Right hindlimb (tissue), 1 donor: ENCODE measurements at places on chromosomes 2 and 18.

DNA sequence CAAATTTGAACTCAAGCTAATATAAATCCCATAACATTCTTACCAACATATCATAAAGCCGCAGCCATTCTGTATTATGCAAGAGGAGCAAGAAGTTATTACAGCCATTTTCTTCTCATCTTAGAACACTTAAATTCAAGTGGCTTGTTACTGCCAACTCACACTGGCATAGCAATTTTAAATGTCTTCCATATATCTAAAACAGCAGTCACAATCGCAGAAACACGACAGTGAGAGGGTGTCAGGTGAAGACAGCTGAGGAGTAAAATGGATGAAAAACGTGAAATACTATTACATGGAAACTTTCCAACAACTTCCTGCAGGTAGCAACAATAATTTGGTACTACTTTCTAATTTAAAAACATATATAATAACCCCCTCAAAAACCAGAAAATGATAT lies 17.9 kb downstream of the PPP3R1 start:
- DNase-seq: no peak

DNA sequence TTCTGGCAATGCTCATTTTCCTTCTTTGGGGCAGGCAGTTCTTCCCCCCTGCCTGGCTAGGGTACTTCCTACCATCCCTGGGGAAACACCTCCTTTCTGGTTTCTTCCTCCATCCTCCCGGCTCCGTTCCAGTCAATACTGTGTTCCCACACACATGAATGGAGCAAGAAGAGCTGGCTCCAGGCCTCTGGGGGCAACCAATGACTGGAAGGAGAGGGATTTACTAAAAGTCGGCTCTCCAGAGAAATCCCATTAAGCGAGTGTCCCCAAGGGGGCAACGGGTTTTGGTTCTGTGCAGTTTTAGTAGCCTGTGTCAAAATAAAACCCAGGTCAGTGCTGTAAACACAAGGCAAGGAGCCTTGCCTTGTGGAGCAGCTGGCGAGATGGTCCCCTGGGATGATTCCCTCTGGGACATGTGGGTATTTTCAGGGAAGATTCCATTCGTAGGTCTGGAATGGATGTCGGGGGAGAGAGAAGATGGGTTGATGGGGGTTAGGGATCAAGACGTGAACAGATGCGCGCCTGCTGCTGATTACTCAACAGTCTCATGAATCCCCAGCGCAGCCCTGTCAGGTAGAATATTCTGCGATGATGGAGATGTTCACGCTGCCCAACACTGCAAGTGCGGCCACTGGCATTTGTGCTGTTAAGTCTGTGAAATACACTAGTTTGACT lies 32.0 kb downstream of the EMILIN2 start:
- no peak for DNase-seq

GRCh38 chr2:183348492-183348891 lies 224.2 kb downstream of the NUP35 start:
- no peak for DNase-seq

GRCh38 chr2:46428911-46429436 lies 50.4 kb upstream of the TMEM247 start:
- no peak for DNase-seq

GRCh38 chr18:1861473-1861872 lies 709.8 kb downstream of the METTL4 start:
- DNase-seq: no peak

DNA sequence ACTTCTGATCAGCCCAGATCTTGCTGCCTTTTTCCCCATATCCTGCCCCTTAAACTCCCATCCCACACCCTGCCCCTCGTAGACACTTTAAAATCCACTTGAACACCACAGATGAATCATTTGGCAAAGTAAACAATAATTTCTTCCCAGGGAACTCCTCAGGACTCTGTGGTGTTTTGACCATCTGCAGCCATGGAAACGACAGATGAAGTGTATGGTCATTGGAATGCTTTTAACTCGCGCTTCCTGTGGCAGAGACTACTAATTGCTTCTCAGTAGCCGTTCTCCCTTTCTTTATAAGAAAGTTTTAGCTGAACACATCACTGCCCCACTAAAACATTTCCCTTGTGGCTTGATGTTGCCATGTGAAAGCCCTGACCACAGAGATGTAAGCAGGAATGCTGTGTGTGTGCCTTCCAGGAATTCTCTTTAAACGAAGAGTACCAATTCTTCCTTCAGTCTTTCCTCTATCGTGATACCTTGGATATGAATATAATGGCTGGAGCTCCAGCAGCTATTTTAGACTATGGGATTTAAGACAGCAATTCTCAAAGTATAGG lies 92.7 kb upstream of the PARD3B start:
- DNase-seq: peak; percentile 80

DNA sequence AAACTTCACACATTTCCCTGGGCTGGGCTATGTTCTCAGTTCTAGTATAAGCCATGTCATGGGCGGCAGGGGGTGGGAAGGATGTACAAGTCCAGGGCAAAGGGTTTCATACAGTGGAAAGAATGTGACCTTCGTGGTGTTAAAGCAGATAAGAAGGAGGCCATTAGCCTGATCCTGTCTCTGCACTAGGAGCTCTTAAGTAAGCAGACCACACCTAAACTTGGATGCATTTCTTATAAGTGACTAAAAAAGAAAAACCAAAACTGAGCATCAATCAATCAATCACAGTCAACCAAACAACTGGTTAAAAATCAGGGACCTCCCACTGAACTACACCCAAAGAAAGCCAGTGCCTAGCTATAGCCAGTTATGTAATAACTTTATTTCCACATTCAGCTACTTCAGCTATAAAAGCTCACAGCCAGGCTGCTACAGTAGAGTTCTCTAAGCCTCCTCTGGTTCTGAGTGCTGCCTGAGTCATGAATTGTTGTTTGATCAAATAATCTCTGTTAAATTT lies 46.8 kb upstream of the RIOK3 start:
- DNase-seq: no peak

DNA sequence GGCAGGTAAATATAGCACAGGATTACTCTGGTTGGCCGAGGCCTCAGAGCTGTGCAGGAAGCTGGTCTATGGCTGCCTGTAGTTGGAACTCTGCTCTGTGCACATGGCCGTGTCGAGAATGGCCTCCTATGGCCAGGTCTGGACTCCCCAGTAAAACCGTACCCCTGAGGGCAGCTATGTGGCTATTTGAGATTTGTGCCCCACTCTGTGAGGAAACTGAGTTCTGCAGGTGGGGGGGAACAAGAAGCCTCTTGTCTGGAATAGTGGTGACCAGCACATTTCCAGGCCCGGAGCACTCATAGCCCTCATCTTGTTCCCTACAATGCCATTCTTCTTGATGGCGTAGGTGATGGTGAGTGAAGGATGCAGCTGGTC lies 15.0 kb upstream of the TEX51 start:
- no peak for DNase-seq

GRCh38 chr2:43305517-43305916 lies 79.1 kb upstream of the ZFP36L2 start:
- DNase-seq: peak; percentile 68

DNA sequence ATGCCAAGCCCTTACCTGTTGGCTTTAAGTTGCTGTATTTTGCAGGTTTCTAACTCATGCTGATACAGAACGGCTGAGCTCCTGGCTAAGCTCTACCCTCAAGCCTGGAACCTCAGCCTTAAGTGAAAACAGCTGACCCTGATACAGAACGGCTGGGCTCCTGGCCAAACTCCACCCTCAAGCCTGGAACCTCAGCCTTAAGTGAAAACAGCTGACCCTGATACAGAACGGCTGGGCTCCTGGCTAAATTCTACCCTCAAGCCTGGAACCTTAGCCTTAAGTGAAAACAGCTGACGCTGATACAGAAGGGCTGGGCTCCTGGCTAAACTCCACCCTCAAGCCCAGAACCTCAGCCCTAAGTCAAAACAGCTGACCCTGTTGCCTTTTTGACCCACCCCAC lies 17.6 kb upstream of the DNER start:
- no peak for DNase-seq

GRCh38 chr18:3350566-3351527 lies 88.9 kb downstream of the MYL12B start:
- DNase-seq: no peak

GRCh38 chr18:78875016-78875777 lies 104.4 kb upstream of the SALL3 start:
- DNase-seq: no peak

- no peak for DNase-seq
These were observed 184.8 kb downstream of the NCK2 start for GRCh38 chr2:105929516-105929915.

GRCh38 chr18:31219395-31219794 lies 56.7 kb upstream of the DSC1 start:
- DNase-seq: no peak

DNA sequence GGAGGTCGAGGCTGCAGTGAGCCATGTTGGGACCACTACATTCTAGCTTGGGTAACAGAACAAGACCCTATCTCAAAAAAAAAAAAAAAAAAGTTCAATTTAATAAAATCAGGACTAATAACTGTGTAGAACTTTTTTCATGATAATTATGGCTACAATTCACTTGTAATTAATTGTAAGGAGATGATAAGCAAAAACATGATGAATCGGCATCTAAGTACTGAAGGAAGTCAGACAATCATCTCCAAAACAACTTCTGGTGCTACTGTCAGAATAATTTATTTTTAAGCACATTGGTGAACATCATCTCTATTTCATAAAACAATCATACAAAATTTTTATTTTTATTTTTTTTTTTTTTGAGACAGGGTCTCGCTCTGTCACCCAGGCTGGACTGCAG lies 9.7 kb upstream of the MTHFD2 start:
- DNase-seq: no peak

- DNase-seq: peak; percentile 53
These were observed 73.8 kb downstream of the RRM2 start for GRCh38 chr2:10196110-10196892.

GRCh38 chr18:79698668-79699335 lies 19.2 kb downstream of the CTDP1 start:
- DNase-seq: no peak

GRCh38 chr18:26436176-26437051 lies 111.9 kb downstream of the KCTD1 start:
- no peak for DNase-seq

DNA sequence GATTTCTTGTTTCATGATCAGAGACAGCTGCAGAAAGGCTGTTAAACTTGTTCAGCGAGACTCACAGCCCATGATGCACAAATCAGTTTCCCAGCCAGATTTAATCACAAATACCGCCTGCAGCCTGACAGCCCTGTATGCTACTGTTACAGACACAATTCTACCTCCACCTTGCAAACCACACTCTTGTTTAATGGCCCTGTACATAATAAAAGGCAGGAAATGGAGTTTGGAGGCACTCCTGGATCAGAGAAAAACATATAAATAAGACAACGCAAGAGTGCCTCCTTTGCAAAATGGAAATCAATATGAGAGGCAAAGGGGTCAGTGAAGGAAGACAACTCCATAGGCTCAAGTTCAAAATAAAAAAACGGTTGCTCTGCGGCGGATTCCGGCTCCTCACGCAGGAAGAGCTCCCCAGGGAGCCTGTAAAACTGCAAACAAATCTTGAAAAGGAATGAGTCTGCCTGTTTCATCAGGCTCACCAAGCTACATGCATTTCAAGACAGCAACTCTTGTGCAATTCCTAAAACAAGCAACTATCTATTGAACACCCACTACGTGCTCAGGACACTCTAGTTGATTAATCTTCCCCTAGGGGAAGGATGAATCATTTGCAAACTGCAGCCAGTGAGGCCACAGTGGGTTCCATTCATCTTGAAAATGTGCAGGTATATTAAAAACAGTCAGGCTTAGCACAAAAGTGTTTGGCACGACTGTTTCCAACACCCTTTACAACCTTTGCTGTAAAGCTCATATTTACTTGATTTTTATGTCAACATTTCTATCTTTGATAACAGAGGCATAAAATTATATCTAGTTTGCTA lies 37.5 kb downstream of the TBC1D8 start:
- DNase-seq: no peak

DNA sequence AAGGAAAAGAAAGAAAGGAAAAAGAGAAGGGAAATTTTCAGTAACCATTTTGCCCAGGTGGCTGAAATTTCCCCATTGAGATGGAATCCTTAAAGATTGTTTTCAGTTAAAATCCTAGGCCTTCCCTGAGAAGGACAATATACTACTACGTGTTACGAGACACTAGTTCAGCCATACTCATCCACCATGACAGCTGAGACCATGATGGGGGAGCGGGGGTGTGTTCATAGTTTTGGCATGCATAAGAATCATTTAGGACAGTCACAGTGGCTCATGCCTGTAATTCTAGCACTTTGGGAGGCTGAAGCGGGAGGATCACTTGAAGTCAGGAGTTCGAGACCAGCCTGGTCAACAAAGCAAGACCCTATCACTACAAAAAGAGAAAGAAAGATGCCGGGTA lies 28.0 kb downstream of the PLA2R1 start:
- DNase-seq: no peak

GRCh38 chr2:185531721-185532120 lies 206.9 kb upstream of the FSIP2 start:
- DNase-seq: no peak

DNA sequence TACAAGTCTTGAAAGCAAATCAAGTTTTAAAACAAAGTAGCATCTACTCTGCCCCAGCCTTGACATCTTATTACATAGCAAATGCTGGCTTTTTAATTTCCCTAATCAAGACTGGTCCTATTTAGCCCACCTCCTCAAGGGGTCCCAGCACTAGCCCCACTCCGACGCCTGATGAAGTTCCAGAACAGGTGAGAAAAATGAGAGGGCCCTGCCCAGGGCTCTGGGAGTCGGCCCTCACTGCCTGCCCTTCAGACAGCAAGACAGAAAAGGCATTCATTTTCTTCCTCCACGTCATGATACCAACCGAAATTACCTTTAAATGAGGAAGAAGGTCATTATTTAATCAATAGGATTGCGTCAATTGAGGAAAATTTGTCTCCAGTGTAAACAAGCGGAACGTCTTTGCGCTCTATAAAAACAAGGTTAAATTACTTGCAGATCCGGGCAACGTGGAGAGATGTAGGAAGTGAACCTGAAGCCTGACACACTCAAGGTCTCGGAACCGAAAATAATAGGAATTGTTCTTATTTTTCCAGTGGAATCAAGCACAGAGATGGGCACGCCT lies 170.6 kb upstream of the PKDCC start:
- no peak for DNase-seq

- DNase-seq: no peak
These were observed 948.0 kb upstream of the CNTNAP5 start for GRCh38 chr2:123077101-123077500.

DNA sequence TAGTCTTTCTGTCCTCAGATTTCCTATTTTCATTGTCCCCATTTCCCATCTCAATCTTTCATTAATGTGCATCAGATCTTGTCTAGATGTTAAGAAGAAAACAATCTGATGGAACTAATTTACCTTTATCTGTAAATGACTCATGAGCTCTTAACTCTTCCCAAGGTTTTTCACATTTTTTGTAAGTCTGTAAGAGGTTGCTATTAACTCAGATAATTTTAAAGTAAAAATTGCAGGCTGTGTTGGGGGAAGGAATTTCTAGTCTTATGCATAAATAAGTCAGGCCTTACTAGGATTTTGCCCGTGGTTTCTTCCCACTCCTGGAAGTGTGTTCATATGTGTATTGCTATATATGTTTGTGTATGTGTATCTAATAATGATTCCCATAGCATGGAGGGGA lies 4.3 kb downstream of the NAB1 start:
- no peak for DNase-seq
